ENCODE measurements at places on chromosomes 2 and 18.

GRCh38 chr2:196849895-196850294 lies 40.7 kb upstream of the C2orf66 start:
- DNase-seq: no peak

GRCh38 chr2:136131961-136132824 lies 14.2 kb upstream of the CXCR4 start:
- peak; percentile 99 for DNase-seq

DNA sequence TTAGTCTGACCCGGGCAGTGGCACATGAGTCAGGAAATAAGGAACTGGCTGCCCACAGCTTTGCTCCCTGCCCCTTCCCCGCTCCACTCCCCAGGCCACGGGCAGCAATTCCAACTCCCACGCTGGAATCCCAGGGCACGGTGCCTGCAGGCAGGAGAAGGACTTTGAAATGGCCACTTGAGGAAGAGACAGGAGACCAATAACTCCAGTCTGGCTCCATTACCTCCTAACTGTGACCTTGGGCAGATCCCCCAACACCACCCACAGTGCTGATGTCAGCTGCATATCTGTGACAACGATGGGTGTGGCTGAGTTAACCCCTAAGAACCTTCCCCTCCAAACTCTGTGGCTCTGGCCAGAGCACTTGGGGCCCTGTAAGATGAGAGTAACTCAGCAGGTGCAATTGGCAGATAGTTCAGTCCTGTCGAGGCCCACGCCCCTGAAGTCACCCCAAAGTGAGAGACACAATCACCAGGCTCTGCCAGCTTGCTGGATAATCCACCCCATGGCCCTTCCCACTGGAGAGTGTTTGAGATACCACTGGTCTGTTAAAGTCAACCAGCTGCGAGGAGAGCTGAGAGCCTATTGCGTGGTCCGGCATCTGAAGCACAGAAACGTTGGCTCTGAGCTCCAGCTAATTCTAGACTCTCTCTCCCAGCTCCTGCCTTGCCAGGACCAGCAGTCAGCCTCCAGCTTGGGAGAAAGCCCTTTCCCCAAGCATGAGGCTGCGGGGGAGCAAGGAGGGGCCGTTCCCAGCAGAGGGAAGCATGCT lies 175.2 kb downstream of the TNS1 start:
- DNase-seq: no peak

GRCh38 chr18:63439334-63439733 lies 17.1 kb upstream of the VPS4B start:
- peak; percentile 77 for DNase-seq

- no peak for DNase-seq
These were observed 129.9 kb downstream of the CDC42EP3 start for GRCh38 chr2:37541516-37541915.

- DNase-seq: no peak
These were observed 31.8 kb downstream of the TDRD15 start for GRCh38 chr2:21155365-21156136.

DNA sequence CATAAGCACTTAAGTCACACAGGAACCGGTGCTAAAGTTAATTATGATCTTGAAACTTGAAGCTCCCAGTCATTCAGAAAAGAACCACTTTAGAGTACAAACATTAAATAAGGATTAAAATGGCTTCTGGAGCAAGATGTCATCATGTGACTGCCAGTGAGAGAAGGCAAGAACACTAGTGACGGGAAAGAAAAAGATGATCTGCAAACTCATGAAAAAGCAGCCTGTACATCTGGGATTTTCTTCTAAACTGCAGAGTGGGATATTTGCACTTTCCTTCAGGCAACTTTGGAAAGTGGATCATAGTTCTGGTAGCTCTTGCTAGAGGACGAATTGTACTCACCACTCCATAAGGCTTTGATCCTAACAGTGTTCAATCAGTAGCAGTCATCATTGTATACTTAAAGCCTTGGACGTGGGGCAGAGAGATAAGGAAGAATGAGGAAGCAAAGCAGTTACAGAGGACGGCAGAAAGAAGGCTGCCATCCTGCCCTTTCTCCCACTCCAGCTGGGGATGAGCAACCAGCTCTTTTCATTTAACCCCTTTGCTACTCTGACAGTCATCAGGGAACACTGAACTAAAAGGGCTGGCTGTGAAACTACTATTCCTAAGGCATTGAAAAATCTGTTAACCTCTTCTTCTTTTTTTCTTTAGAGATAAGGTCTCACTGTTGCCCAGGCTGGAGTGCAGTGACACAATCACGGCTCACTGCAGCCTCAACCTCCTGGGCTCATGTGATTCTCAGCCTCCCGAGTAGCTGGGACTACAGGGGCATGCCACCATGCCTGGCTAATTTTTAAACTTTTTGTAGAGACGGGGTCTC lies 18.1 kb downstream of the ABHD3 start:
- peak; percentile 42 for DNase-seq

- no peak for DNase-seq
These were observed 27.6 kb upstream of the ZEB2 start for GRCh38 chr2:144547494-144547893.

DNA sequence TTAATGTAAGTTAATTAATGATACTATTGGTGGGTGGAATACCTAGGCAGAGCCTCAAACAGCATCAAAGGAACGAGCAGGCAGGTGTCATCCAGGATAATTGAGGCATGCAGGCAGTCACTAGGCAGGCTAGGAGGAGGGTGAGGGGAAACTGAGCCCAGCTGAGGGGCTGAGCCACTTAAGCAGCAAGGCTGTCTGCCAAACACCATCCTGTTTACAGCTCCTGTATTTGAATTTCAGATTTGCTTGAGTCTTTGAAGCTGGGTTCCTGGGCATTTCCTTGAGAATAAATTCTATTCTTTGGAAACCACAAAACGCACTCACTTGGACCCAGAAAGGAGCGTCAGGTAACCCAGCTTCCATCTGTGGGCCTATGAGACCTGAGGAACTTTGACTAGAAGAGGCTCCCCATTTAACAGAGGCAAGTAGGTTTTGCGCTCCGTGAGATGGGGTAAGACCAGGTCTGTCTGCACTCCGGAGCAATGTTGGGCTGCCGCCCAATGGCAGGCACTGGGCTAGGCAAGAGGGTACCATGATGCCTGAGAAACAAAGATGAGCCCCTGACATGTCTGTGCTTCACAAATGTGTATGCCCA lies 2.0 kb downstream of the EDAR start:
- DNase-seq: no peak

DNA sequence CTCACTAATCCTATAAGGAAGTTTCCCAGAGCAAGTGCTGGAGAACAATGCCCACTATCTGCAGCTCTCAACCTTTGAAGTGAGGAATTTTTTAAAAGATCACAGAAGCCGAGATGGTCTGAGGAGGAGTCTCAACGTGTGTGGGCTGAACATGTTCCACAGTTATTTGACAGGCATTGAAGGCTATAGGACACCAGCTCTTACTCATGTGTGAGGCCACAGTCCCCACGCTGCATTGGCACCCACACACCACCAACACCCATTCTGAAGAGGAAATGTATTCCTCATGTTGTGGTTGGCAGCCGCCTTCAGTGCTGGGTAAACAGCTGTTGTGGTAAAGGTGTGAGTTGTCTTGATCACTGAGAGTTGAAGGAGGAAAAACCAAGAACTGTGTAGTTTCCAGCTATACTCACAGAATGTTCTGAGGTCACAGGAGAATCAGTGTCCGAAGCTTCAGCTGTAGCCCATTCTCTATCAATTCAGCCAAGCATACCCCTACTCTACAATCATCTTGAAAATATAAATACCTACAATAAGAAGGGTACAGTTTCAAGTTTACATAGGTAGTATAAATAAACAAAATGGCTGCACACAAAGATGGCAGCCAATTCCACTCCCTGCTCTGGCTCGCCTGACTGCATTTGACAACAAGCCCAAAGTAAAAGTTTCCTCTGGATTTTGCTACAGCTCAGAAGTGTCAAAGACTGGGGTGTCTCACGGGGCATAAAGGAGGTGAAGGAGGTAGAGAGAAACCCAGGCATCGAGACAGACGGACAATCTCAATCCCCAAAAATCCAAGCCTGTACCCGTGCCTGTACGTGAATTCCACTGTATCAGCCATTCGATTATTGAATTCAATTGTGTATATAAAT lies 12.1 kb downstream of the CD226 start:
- DNase-seq: no peak

DNA sequence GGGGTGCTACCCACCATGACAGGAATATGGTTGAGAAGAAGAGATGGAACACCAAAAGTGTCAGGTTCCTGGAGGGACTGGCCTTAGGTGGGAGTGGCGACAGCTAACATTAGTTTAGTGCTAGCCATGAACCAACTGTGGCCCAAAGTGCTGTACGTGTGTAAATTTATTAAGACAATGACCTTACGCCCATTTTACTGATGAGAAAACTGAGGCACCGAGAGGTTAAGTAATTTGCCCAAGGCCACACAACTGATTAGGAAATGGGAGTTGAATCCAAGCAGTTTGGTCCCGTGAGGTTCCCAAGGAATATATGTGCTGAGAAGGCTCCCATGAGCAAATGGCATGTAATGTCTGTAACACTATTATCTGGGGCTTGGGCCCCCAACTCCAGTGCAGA lies 109.5 kb upstream of the SLC1A4 start:
- DNase-seq: no peak

GRCh38 chr18:841647-842370 lies 29.8 kb upstream of the YES1 start:
- DNase-seq: no peak

GRCh38 chr18:58196881-58197872 lies 153.2 kb downstream of the NEDD4L start:
- no peak for DNase-seq

- no peak for DNase-seq
These were observed 139.4 kb downstream of the OSR1 start for GRCh38 chr2:19219060-19219459.

DNA sequence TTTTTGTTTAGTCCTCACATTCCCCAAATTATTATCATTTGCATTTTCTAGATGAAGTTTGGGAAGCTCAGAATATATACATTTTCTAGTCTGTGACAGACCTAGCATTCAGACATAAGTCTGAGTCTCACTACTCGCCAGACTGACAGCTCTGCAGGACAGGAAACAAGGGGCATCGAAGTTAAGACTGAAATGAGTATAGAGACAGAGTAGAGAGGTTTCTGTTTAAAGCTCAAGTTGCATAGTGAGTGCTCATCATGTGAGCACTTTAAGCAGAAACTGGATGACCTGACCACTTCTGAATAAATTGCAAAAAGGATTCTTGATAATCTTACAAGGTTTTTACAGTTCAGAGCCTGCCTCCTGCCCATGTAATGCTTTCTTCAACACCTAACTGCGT lies 1.1 kb downstream of the HADHB start:
- peak; percentile 51 for DNase-seq

DNA sequence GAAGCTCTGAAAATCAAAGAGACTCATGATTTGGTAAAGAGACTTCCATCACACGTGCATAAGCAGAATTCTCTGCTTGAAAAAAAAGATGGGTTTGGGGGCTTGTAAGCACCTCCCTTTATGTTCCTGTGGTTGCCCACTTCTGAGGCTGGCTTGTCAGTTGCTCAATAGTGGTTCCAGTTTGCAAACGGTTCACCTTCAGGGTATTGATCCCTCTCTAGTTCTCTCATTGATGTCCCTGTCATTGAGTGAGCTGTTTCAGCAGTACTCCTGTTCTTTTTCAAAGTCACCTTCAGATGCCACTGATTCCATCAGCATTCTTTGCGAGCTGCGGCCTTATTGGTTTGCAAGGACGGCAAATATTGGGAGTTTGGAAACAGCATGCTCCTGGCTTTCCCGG lies 17.1 kb upstream of the YWHAQ start:
- DNase-seq: no peak

DNA sequence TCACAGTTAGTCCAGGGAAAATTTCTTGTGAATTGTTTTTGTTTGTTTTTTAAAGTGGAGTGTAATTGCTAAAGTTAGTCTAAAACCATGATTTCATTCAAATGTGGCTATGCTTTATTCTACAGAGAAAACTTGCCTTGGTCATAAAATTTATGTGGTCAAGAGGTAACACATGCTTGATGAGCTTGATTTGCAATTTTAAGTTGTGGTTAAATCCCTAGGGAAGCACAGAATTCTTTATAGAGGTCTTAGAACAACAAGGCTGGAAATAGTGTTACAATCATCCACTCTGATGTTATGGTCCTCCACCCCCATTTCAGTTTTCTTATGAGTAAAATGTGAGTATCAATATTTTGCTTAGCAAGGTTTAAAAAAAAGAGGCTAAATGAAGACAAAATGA lies 359.6 kb downstream of the NRXN1 start:
- no peak for DNase-seq

DNA sequence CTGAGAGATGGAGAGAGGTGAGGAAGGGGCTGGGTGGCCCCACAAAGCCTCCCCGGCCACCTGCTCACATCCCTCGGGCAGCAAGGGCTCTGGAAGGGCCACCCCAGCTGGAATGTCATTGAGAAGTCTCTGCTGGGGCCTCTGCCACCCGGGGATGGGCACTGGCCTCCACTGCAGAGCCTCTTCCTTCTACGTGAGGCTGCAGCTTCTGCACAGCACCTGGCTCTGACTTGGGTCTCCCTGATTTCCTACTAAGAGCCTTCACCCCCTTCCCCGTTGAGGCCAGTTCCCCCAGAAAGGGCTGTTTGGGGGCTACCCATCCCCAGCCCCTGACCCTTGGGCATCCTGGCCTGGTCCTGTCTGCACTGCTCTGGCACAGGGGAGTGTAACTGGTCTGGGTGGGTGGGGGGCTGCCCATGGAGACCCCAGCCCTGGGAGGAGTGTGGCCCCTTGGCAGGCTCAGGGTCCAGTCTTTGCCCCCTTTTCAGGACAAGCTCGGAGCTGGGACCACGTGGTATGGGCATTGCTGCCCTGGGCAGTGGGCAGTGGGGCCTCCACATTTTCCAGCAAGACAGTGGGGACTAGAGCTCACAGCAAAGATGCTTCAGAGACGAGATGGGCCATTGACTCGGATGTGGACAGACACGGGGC lies 5.6 kb downstream of the PDCD1 start:
- no peak for DNase-seq

- no peak for DNase-seq
These were observed 101.1 kb downstream of the TRABD2A start for GRCh38 chr2:84779781-84780180.

DNA sequence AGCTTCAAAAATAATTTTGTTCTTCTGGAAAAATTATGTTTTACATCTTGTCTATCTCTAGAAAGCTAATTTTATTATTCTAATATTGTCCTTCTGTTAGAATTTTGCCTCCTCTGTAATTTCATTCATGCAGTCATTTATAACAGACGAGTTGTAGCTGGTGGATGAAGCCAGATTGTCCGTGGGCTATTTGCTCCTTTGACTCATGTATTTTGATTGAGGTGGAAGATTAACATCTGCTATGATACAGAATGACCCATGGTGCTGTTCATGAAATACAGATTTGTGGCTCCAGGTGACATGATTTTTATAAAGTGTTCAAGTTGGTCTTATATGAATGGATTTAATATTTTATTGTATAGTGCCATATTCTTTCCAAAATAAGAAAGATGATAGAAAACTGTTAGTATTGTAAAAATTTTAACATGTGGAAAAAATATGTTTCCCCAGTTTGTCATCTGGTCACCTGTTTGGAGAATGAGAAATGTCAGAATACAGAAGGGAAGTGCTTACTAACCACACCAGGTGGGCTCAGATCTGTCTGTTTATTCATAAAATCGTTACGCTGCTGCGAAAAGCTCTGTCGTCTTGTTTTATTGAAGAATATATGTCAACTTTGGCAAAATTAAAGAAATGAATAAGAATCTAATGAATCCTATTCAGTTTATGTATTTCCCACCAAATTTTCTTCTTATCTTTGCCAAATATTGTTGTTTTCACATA lies 20.4 kb upstream of the L3MBTL4 start:
- no peak for DNase-seq
